ENCODE measurements at places on chromosomes 12 and 14.

DNA sequence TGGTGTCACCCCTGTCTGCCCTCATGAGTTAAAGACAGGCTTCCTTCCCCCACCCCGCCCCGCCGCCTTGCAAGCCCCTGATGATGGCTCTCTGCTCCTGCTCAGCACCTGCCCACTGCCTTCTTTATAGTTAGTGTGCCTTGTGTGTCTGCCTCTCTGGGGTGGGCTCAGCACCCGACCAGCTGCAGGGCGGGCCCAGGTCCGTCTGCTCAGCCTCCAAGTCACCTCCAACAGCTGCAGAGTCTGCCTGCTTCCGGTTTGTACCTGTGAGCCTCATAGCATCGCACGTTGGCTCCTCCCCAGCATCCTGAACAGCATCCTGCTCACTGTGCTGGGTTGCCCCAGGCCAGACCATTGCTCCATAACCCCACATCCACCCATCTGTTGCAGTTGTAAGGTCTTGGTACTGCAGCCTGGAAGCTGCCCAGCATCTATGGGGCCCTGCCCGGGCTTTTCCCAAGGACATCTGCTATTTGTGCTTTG lies 3.5 kb downstream of the TGFB3 start:
- no peak for DNase-seq

DNA sequence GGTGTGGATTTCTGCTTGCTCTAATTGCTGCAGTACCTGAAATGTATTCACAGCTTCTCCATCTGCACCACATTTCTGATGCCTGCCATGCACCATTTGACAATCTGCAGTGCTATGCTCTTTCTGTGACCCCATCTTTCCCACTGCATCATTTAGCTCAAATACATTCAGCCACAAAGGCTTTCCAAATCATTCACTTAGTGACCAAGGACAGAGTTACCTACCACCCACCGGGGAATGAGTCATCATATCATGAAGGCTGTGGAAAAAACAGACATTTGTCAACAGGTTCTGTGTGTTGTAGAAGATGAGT lies 465.5 kb upstream of the ATP2B1 start:
- no peak for DNase-seq

GRCh38 chr12:54126029-54126695 lies 62.6 kb downstream of the SMUG1 start:
- DNase-seq, result no peak

DNA sequence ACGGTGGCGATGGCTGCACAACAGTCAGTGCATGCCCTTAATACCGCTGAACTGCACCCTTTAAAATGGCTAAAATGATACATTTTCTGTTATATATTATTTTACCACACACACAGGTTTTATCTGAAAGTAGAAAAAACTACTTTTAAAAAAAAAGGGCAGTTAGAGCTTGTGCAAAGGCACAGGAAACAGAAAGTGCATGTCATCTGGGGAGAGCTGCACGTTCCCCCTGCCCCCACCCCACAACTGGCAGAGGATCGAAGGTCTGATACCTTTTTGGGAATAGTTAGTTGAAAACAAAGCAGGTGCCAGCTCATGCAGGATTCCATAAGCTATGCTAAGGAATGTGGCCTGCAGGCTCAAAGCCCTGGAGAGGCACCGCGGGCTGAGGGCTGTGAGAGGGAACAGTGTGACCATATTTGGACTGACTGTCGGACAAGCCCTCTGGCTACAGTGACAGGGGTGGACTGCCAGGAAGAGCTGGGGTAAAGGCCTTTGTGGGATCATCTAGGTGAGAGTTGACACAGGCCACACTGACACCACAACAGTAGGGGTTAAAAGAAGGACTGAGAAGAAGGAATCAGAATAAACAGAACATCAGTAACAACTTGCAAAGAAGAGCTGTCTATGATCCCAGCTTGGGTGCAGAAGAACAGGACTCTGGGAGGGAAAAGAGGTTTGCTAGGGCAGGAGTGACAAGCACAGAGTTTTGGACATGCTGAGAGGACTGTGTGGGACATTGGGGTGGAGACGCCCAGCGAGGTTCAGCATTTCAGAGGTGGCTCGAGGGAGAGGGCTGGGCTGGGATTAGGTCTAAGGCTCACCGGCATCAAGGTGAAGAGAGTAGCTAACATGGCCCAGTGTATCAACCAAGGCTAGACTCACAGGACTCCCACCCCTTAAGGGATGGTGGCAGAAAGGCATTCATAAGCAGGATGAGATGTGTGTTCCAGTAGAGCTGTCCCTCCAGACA lies 54.6 kb downstream of the ACTN1 start:
- DNase-seq, result no peak

- DNase-seq, result no peak
Measured at GRCh38 chr12:76268267-76268666, 79.9 kb downstream of the BBS10 start.
